Central memory CD4-positive, alpha-beta T cell (primary cell): ENCODE measurements at places on chromosomes 13 and 19.

DNA sequence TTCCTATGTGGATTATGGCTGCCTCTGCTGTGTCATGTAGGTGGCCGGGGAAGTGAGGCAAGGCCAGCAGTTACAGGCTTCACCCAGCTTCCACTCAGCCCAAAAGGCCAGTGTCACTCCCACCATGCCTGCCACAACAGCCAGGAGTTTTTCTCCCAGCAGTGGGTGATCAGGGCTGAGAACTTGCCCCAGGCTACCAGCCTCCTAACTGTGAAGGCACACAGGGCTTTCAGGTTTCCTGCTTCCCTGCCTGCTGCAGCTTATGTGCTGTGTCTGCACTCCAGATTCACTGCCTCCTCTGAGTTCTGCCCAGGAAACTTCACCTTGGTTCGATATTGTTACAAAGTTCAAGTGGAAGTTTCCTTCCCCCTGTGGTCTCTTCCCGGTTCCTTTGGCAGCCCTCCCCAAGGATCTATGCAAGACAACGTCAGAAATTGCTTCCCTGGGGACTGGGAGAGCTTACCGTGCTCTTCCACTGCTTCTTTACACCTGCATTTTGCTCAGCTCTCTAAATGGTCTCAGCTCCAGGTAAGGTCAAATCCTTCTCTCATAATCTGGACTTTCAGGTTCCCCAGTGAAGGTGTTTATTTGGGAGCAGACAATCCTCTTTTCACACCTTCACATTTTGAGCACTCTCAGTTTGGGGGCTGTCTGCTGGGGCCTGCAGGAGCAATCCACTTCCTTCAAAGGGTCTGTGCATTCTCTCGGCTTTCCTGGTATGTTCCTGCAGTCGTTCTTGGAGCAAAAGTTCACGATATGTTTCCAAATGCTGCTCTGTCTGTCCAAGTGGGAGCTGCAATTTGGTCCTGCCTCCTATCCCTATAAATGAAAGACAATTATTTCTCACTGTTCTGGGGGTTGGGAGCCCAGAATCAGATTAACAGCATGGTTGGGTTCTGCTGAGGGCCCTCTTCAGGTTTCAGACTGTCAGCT is 1730.1 kb upstream of the PRR20A start:
- no peak for DNase-seq

DNA sequence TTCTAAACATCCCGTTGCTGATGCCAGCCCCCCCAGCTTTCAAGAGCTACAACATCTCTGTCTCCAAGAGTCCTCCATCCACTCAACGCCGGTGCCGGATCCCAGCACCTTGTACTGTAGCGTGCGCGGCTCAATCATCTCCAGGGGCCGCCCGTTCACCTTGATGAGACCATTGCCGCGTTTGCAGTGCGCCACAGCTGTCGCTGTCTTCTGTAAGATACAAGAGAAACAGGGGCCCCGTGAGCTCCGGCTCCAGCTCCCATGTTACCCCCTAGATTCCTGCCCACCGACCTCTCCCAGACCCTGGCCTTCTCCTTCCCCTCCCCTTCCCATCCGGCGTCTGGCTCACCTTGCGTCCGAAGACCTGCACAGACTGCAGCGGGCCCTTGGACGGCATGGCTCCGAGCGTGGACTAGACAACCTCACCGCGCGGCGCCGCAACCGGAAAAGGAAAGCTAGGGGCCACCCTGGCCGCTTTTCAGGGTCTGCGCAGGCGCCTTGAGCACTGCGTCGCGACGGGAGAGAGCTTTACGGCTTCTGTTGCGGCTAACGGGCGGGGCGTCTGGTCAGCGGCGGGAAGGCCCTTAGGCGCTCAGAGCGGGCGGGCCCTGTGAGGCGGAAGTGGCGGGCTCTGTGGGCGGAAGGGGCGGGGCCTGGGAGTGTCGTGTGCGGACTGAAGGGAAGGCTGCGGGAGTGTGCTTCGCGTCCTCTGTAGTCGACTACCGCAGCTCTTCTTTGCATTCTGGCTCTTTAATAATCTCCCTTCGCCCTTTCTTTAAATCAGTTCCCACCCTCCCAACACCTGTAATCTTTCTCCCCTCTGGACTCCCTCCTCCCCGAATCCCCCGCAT is at the start of gene RPS16:
Gene RPS16 (minus strand): TSS at position 451 of the 851 bp plus-strand sequence. CDS start 54 bp downstream, at position 397.
- peak; percentile 98 for DNase-seq

GRCh38 chr19:45822716-45823115 is 7.6 kb upstream of the RSPH6A start:
- no peak for DNase-seq

GRCh38 chr13:75639454-75639853 is 3.3 kb downstream of the LMO7 start:
- DNase-seq = no peak

- no peak for DNase-seq
Observed at GRCh38 chr19:28655054-28655453, 557.9 kb downstream of the UQCRFS1 start.

DNA sequence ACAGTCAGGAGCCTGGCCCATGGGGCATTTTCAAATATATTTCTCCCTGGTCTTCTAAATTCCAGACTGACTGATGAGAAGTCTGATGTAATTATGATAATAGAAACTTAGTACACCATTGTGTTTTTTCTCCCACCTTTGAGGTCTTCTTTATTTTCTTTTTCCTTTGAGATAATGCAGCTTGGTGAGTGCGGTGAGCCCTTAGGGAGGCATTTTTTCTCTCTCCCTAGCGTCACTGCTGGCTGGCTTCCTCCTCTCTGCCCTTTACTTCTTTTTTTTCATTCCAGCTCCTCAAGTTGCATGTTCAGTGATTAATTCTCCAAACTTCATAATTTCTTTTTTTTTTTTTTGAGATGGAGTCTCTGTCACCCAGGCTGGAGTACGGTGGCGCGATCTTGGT is 12.8 kb upstream of the CDC42EP5 start:
- no peak for DNase-seq

DNA sequence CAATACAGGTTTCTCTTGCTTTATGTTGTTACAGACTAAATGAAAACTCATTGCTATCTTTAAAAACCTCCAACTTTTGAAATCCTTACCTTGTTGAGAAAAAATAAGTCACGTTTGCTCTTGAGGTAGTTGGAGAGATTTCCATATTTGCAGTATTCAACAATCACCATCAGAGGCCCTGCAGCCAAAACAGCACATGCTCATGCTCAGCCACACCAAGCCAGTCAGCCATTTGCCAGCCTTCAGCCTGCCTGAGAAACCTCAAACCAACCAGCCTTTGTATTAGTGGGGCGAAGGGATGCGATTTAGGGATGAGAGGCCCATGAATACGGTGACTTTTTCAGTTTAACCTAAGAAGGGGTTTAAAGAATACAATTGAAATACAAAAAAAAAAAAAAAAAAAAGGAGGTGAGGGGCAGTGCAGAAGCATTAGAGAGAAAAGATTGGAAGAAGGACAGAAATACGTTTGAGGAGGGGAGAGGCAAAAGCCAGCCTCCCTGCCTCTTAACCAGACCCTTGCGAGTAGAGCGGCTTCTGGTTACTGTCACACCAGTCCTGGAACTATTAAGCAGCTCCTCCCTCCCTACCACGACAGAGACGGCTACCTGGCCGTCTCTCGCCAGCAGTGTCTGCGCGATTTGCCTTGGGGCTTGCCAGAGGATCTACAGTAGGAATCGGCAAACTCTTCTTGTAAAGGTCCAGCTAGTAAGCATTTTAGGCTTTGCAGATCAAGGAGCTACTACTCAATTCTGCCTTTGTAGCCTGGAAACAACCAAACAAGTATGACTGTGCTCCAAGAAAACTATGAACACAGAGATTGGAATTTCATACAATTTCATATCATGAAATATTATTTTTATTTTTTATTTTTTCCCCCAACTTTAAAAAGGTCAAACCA is 167.3 kb downstream of the FLT1 start:
- DNase-seq = no peak

DNA sequence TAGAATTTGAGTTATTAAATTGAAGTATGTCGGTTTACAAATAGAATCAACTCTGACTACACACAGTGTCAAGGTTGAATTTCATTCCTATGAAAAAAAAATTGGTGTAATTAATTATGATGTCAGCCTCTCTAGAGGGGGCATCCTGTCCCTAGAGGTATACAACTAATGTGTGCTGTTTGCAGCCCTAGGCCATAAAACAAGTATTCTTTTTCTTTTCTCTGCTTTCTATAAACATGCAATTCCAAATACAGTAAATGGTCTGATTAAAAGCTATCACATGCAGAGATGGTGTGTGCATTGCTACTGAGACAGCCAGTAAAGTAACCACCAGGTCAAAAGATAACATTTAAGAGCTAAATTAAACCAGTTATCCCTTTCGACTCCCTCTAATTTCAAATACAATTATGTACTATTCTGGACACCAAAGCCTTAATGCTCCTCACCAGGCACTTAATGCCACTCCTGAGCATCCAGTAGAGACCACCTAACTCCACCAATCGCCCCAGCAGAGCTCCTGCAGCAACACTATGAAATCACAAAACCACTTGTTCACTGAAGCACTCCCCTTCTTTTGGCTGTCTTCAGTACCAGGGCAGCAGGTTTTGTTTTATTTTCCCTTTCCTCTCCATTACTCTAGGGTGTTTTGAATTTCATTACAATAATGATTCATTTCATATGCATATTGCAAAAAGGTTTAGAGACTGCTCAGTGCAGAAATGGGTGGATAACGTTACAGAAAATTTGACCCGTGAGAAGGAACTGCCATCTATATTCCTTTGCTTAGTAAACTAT is 426.9 kb downstream of the PCDH9 start:
- DNase-seq = no peak

GRCh38 chr19:30071871-30072270 is 129.8 kb downstream of the URI1 start:
- DNase-seq = no peak

DNA sequence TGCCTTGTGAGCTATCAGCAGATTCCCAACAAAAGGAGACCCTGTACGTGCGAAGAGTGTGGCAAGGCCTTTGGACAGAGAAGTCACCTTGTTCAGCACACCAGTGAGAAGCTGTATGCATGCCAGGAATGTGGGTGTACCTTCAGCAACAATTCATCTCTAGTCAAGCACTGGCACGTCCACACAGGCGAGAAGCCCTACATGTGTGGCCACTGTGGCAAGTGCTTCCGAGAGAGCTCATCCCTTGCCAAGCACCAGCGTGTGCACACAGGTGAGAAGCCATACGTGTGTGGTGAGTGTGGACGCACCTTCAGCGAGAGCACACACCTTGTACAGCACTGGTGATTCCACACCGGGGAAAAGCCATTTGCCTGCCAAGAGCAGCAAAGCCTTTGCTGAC is 7.6 kb upstream of the ZSCAN22 start:
- DNase-seq = no peak

- no peak for DNase-seq
Observed at GRCh38 chr19:3345850-3346460, 20.4 kb upstream of the NFIC start.
